ENCODE measurements at places on chromosomes 16 and 17.
A peak's percentile ranks its signal among the peaks of the same experiment; 100 is the strongest.

DNA sequence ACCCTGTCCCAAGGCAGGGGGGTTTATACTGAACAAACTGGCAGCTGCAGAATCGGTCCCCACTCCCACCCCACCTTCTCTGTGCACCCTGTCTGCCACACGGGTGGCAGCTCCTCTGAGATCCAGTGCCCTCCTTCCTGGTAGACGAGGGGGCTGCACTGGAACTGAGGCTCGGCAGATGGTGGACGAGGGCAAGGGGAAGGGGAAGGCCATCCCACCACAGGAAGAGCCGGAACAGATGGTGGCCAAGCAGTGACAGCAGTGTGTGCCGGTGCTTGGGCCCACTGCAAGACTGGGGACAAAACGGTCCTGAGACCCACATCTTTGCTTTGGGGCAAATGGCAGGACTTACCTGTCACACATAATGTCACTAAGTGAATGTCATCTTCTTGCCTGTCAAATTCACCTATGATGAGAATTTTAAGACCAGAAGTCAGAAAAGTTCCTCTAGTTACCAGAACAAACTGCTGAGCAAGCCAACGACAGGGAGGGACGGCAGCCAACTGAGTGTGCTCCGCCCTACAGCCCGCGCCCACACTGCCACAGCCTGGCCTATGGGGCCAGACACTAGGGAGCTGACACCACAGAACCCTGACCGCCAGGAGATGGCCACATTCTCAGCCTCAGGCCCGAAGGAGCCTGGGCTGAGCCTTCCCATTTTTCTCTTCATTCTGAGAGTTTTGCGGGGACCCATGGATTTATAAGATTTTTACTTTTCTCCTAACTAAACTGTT is 14.4 kb downstream of the NTAN1 start:
- peak; percentile 90 for DNase-seq

DNA sequence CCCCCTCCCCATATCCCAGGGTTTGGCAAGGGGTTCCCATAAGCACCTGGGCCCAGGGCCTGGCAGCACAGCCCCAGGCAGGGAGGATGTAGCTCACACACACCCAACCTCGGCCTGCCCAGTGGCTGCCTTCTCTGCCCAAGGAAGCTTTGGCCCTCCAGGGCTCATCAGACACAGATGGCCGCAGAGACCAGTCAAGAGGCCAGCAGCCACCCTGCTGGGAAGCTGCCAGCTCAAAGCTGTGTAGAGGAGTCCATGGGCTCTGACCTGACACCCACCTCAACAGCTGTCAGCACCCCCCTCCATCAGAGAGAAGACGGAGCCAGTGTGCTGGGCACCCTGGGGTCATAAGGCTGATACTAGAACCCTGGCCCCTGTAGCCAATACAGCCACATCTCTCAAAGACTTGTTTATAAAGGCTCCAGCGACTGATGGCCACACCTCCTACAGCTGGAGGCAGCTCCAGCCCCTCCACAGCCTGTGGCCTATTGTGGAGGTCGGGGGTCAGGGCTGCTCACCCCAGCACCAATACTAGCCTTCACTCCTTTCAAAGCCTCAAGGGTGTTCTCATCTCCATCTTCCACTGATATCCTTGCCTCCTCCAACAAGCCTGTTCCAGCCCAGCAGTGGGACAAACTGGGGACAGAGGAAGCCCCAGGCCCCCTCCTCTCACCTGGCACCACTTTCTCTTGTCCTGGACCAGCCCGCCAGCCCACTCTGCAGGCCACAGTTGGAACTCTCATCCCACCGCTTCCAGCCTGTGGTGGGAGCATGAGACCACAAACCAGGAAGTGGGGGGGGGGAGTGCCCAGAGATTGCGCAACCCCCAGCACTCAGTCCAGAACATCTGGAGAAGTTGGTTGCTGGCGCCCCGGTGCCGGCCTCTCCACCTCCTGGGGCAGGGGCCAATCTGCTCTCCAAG is 2.2 kb upstream of the MPG start:
- peak; percentile 89 for DNase-seq

DNA sequence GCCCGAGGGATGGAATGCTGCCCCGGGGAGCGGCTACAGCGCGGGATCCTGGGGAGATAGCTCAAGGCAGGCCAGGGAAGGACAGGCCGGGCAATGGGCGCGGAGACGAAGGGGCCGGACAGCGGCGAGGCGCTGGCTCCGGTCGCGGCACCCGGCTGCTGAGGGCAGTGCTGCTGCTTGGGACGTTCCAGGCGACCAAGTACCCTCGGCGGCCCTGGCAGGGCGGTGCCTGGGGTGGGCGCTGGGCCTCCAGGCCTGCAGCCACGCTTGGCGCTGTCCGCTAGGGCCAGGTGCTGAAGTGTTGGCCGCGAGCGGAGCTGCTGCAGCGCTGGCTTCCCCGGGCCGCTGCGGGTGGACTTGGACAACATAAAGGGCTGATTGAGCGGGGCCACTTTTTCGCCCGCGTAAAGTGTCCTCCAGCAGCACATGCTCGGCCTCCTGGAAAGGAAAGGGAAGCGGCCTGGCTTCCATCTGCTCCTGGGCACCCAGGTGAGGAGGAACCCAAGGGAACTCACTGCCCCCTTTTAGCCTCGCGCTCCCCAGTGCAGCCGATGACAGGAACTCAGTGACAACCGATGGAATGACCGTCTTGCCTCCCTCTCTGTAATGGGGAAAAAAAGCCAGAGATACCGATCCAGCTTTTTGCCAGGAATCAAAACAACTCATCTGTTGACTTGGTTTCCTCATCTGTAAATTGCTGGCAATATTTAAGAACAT is 23.7 kb downstream of the CLEC3A start:
- DNase-seq = peak; percentile 83

GRCh38 chr17:73290399-73291259 is 21.2 kb downstream of the CDC42EP4 start:
- DNase-seq = peak; percentile 46

GRCh38 chr17:35371934-35372333 is 1.5 kb downstream of the SLFN11 start:
- no peak for DNase-seq

DNA sequence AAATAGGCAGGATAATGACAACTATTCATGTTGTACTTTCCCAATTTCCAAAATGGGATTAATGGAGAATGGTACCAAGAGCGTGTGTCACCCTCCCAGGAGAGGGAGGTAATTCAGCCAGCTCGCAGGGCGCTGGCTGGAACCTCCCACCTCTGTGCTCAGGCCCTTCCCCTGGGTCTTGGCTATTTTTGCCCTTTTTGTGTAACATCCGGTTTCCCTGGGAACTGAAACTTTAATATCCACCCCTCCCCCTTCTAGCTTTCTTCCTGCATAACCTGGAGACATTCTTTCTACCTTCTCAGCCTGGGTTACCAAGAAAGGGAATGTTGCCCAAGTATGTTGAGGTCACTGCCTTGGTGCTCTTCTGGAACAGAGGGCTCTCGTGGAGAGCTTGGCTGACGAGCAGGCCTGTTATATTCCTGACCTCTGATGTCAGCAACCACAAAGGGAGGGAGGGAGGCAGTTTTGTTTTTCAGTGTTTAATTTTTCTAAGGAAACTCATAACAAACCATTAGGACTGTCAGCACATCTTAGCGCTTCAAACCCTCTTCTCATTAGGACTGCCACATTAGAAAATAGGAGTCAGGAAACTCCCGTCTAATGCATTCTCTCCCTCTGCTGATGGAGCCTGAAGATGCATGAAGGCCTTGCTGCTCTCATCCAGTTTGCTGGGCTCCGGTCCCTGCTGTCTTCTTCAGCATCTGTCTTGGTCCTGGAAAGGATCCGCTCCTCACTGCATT is 25.6 kb downstream of the ITGB3 start:
- DNase-seq = peak; percentile 26

- no peak for DNase-seq
These were observed 21.1 kb downstream of the CLUH start for GRCh38 chr17:2690165-2691068.

DNA sequence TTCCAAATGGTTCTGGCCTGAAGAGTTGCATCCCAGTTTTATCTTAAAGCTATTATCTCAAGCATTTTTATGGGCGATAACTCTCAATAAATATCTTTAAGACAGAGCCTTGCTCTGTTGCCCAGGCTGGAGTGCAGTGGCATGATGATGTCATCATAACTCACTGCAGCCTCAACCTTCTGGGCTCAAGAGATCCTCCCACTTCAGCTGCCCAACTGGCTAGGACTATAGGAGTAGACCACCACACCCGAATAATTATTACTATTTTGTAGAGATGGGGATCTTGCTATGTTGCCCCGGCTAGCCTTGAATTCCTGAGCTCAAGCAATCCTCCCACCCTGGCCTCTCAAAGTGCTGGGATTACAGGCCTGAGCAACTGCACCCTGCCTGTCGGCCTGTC is 26.1 kb upstream of the CYTH1 start:
- DNase-seq = no peak

- peak; percentile 59 for DNase-seq
These were observed 14.4 kb upstream of the EEF2K start for GRCh38 chr16:22191532-22192260.

- peak; percentile 83 for DNase-seq
These were observed 32.3 kb downstream of the RAP1GAP2 start for GRCh38 chr17:2828397-2829038.

DNA sequence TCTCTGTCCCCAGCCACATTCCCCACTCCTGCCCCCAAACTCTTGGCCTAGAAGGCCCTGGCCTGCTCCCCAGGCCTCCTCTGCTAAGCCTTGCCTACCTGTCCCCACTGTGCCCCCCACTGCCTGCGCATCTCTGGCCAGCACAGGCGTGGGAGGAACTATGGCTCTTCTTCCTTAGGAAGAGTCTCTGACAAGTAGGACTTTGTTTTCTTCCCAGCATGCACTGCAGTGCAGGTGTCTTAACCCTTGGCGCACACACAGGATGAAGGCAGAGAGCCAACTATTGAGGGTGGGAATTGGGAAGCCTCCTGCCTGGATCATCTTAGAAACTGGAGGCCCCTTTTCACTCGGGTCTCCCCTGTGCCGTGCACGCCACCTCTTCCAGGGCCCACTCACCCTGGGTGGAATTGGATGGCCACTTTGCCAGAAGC is 3.6 kb downstream of the AMDHD2 start:
- DNase-seq = no peak

GRCh38 chr16:78283548-78284251 is 184.2 kb downstream of the WWOX start:
- DNase-seq = no peak

GRCh38 chr16:4190712-4191333 is 51.1 kb downstream of the SRL start:
- no peak for DNase-seq

DNA sequence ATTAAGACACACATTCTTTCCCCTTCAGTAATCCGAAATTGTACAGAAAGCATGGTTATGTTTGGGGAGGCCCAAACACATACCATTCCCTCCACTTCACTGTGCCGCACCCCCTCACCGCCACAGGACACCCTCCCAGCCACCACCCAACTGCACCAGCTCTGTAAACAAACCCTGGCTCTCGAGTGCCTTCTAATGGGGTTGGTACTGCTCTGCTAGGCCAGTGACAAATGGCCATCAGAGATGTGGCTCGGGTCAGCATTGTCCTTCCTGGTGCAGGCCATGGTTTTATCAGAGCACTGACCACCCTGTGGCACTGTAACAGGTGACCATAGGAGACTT is 24.0 kb upstream of the SREBF1 start:
- DNase-seq = no peak

- no peak for DNase-seq
These were observed at the start of gene FOXN1 for GRCh38 chr17:28505986-28506665. TSS of gene FOXN1 (plus strand) at chr17:28506348. CDS start at chr17:28523970, 17,622 bp downstream.

GRCh38 chr17:74525781-74526288 is 5.4 kb downstream of the CD300LB start:
- DNase-seq = no peak

DNA sequence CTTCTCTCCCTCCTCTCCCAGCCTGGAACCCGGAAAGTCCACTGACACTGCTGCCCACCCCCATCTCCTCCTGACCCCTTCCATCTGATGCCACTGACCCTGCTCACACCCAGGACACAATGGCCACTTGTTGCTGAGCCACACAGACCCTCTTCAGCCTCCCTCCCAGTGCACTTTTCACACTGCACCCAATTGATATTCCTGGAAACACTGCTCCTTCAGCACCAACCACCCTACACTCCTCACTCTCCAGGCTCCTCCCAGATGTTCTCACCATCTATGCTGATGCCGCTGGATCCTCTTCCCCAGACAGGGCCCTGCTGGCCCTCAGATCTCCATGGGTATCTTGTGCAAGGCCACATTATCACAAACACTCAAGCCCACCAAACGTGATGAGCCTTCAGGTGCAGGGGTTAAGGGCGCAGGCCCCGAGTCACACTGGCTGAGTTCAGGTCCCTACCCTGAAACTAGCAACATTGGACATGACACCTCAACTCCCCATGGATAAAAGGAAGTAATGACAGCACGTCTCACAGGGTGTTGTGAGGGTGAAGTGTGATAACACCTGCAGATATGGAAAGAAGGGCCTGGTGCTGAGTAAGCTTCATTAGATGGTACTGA is 238.1 kb downstream of the ZNF423 start:
- DNase-seq = no peak

DNA sequence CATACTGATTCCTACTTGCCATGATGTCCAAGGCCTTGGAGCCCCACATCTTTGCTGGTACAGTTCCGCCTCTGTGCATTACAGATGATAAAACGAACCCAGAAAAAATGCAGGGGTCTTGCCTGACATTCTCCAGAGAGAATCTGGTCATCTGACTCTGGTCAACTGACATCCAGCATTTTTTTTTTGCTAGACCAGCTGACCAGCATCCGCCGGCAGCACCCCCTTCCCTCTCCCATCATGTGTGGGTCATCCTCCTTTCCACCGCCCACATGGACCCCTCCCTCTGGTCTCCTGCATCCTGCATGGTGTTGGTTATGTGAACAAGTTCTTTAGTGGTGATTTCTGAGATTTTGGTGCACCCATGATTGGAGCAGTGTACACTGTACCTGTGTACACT is 47.1 kb downstream of the CDH1 start:
- DNase-seq = no peak

DNA sequence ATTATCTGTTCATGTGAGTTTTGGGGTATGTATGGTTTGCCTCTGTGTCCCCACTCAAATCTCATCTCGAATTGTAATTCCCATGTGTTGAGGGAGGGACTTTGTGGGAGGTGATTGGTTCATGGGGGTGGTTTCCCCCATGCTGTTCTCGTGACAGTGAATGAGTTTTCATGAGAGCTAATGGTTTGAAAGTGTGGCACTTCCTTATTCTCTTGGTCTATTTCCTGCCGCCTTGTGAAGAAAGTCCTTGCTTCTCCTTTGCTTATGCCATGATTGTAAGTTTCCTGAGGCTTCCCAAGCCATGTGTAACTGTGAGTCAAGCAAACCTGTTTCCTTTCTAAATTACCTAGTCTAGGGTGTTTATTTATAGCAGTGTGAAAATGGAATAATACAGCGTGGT is 128.1 kb upstream of the HS3ST4 start:
- no peak for DNase-seq

DNA sequence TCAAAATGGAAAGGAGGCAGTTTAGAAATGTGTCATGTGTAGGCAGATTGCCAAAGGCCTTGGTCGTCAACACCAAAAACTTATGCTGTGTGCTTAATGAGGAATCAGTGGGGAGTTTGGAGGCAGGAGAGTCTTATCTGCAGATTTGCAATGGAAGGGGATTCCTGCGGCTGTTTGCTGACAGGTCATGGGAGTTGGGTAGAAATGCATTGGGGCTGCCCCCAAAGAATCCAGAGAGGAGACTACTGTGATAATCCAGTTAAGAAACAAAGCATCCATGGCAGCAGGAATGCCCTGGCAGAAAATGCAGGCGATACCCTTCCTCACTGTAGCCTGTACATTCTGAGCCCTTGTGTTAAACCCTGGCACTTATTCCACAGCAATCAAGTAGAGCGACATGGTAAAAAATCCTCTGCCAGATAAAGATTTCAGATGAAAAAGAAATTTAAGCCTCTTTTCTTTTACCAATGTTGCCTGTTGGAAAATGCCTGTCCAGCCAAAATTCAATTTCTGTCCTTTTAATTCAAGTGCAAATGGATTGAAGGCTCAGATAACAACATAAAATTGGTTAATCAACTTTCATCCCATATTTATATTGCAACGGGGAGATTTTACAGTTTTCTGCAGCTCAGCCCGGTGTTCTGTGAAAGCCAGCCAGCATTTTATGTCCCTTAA is 491.0 kb upstream of the CDH5 start:
- no peak for DNase-seq

All from hematopoietic multipotent progenitor cell treated with erythropoietin and hydrocortisone succinate and interleukin-3 and kit ligand, for 4 days (in vitro differentiated cells).